Bronchus fibroblast of lung (primary cell): ENCODE measurements at places on chromosomes 6 and 20. TPM values are rescaled to one million over a fixed set of nuclear protein-coding genes. Genes with fewer than 3 reads are reported as not detected.

Gene PGC
- not detected in 2 replicates for total RNA-seq

Gene FAM83C
- under 0.01 TPM in 1 of 2 replicates, not detected in the other for total RNA-seq

Gene ULBP1
- total RNA-seq, result 3.6 and 4.0 TPM in 2 replicates

Gene TGM3
- total RNA-seq, result not detected in 2 replicates
